ENCODE measurements at places on chromosomes 11 and 22.

DNA sequence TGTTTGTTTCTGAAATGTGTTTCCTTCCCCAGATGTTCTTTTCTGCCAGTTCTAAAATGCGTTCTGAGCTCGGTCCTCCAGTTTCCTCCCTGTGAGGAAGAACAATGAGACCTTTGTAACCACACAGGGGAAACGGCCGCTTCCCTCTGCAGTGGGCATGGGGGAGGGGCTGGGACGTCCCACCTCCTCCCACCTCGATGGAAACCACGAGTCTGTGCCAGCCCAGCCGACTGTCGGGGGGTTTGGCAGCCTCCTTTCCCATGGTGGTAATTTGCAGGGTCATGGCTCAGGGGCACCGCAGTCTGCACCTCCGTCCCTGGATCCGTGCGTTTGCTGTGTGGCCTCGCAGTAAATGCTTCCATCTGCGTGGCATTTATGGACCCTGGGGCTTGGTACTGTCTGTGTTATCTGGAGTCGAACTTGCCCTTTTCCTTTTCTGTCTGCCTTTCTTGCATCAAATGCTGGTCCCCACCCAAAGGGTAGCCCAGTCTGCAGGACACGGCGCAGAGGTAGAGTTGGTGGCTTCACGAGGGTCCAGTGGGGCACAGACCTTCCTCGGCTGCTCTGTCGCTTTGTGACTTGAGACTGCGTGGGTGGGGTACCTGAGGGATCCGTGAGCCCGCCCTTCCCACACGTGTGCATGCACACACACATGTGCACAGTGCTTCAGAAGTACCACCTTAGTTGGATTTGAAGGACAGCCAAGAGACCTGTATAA is 16.1 kb downstream of the LRP5 start:
- DNase-seq: no peak

- no peak for DNase-seq
Observed at GRCh38 chr11:114085965-114086793, 26.7 kb downstream of the ZBTB16 start.

- no peak for DNase-seq
Observed at GRCh38 chr11:62914416-62914815, 6.7 kb downstream of the CHRM1 start.

DNA sequence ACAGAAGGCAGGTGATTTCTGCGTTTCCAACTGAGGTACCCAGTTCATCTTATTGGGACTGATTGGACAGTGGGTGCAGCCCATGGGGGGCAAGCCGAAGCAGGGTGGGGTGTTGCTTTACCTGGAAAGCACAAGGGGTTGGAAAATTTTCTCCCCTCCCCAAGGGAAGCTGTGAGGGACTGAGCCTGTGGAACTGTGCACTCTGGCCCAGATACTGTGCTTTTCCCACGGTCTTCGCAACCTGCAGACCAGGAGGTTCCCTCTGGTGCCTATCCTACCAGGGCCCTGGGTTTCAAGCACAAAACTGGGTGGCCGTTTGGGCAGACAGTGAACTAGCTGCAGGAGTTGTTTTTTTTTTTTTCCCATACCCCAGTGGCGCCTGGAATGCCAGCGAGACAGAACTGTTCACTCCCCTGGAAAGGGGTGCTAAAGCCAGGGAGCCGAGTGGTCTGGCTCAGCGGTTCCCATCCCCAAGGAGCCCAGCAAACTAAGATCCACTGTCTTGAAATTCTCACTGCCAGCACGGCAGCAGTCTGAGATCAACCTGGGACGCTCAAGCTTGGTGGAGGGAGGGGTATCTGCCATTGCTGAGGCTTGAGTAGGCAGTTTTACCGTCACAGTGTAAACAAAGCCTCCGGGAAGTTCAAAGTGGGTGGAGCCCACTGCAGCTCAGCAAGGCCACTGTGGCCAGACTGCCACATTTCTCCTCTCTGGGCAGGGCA is 97.2 kb downstream of the JRKL start:
- DNase-seq: no peak

DNA sequence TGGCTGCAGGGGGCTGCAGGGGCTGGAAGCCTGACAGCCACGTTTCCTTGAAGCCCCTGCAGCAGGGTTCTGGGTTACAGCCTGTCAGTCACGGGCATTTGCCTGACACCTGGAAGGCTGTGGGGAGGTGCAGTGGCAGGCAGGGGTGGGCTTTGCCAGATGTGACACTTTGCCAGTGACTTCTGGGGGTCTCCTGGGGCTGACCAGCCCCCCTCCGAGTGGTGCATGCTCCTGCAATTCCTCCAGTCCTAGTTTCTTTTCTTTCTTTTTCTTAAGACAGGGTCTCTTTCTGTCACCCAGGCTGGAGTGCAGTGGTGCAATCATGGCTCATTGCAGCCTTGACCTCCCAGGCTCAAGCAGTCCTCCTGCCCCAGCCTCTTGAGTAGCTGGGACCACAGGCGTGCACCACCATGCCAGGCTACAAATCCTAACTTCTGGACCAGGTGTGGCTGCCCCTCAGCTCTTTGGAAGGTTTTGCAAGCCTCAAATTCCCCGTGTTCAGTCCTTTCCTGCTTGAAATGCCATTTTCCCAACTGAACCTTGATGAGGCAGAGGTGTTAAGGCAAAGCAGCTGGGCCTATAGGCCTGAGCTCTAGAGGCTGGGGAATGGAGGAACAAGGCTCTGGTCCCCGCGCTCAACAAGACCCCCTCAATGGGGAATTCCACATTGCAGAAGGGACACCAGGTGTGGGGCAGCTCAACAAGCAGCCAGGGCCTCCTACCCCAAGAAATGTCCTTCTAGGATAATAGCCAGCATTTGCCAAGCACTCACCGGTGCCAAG is 20.2 kb upstream of the CHKA start:
- DNase-seq: no peak
